CD4-positive, alpha-beta memory T cell (primary cell): ENCODE measurements at places on chromosomes 2 and 18. TPM values are rescaled to one million over a fixed set of nuclear protein-coding genes. Genes with fewer than 3 reads are reported as not detected.

The RGPD3 gene
- 0.47 TPM for total RNA-seq

GRCh38 chr2:170846314-170846713 is 29.6 kb downstream of the GAD1 start:
- DNase-seq = no peak

DNA sequence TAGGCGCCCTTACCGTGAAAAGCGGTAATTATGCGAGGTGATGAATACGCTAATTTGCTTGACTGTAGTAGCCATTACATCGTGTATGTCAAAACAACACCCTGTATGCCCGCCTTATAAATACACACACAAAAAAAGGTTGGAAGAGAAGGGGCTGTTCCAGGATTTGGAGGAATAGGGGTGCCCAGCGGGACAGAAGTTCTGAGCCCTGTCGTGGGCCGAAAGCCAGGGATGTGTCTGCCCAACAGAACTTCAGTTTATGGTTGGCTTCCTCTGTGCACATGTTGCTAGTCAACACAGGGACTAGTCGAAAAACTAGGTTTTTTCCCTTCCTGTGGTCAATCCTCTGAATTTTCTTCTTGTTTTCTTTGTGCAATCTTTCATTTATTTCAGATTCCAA is 182.5 kb downstream of the ACKR3 start:
- DNase-seq = no peak

The C2orf81 gene
- total RNA-seq = 7.5 TPM

- no peak for DNase-seq
Measured at GRCh38 chr2:106853631-106854030, 32.3 kb downstream of the ST6GAL2 start.

DNA sequence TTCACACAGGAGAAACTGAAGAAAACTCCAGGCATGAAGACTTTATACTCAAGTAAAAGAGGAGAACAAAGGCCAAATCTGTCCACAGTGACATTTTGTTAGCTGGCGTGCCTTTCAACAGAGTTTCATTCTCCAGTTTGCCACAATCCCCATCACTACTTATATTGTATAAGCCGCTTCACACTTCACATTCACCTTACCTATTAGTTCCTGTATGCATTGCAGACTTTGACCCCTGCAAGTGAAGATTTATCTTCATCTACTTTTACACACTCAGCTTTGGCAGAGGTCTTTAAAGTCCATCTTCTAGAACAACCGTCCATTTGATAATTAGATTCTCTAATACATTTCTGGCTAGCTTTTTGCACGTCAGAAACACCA is 56.8 kb upstream of the TANK start:
- no peak for DNase-seq

GRCh38 chr2:207090389-207090788 is 75.4 kb downstream of the KLF7 start:
- no peak for DNase-seq

DNA sequence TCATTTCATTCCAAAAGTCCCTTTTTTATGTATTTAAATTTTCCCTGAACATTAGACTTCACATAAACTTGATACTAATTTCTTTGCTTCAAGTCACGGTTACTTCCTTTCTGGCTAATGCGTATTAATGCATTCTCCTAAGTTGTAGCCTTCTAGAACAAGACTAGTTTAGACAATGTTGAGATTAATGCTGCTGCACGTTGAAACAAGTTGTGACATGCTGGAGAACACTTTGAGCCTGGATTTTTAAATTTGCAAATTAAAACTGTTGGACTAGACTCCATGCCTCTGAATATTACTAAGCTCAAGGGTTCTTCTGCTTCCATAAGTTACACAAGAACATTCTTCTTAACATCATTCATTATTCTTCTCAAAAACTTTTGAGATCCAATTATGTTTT is 29.1 kb downstream of the ID2 start:
- no peak for DNase-seq

DNA sequence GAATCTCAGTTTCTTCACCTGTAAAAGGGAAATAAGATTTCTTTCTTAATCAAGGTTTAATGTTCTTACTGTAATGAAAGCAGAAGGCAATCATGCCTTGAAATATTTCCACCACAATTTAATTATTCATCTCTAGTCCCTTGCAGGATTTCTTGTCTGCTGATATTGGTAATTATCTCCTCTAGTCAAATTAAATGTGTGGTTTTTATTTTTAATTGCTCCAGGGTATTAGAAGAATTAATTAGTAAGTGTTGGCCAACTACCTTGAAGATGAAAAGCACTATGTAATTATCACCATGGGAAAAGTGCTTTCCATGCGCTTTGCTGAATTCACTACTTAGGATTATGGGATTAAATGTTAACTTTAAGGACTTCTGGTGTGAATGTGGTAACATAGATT is 8.7 kb upstream of the LAPTM4A start:
- no peak for DNase-seq

DNA sequence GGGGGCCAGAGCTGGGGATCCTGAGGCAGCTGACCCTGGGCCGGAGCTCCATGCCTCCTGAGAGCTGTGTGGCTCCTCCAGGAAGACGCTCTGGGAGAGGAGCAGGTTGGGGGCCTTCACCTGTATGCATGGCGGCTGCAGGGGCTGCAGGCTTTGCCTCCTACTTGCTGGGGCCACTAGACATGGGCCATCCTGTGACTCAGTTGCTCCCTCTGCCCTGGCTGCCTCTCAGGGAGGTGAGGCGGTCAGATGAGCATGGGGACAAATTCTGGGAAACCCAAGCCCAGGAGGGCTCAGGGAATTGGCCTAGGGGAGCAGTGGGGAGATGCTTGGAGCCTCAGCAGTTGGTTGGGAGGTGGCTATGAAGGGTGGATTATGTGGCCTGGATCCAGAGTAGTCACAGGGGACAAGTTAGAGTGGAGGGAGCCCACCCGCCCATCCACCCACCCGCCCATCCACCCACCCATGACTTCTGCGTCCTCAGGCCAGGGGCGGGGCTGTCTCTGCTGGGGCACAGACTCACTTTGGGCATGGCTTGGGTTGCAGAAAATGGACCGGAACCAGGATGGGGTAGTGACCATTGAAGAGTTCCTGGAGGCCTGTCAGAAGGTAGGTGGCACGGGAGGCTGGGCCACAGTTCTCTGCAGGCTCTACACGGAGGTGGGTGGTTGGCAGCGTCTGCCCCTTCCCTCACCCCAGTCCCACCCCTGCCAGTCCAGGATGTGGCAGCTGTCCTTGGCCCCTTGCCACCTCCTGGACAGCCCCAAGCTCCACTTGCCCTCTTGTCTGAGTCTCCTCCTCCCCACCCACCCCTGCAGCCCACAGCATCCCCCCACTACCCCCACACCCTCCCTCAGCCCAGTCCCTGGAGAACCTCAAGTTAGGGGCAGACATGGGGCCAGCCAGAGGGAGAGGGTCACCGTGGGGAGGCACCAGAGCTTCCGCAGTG is 19.5 kb upstream of the FAHD2A start:
- no peak for DNase-seq

- no peak for DNase-seq
Measured at GRCh38 chr2:240452462-240453256, 17.2 kb downstream of the GPC1 start.

DNA sequence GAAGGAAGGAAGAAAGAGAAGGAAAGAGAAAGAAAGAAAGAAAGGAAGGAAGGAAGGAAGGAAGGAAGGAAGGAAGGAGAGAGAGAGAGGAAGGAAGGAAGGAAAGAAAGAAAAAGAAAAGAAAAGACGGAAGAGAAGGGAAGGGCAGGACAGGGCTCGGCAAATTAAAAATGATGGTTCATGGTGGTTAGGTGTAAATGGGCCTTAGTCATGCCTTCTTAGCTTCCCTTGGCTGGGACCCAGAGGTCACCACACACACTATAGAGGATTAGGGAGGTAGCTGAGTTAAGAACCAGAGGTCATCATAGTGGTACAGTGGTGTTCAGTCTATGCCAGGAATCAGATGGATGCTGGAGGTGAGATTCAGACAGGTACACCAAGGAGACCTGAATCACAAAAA is 9.3 kb upstream of the ATL2 start:
- no peak for DNase-seq

DNA sequence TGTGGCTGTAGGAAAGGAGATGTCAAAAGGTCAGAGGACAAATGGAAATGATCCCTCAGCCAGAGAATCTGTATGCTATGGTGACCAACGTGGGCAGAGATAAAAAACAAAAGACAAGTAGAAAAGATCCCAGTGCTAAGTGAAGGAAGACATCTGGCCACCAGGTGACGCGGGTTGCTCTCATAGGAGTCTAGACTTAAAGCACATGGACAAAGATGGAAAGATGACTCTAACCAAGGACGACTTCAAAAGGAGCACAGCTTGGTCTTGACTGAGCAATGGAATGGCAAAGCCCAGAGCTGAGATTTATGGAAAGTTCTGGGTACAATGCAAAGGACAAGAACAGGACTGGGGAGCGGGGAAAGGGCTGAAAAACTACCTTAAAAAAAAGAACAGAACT is 96.8 kb downstream of the CLIP4 start:
- no peak for DNase-seq

DNA sequence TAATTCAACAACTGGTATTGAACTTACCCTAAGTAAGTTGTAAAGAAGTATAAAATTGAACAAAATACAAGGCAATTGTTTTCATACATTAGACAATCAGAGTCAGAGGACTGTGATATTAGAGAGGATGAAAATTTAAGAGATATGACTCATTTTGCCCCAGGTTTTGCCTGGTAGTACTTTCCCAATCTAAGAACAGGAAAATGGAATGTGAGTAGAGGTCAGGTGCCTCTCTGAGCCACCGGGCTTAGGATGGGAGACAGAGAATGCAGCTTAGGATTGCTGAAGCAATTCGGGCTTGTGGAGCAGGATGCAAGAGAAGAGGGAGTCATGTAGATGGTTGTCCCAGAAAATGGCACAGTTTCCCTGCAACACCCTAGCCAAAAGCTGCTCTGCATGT is 219.7 kb upstream of the CHST9 start:
- DNase-seq = no peak

The MOCOS gene
- total RNA-seq = not detected

DNA sequence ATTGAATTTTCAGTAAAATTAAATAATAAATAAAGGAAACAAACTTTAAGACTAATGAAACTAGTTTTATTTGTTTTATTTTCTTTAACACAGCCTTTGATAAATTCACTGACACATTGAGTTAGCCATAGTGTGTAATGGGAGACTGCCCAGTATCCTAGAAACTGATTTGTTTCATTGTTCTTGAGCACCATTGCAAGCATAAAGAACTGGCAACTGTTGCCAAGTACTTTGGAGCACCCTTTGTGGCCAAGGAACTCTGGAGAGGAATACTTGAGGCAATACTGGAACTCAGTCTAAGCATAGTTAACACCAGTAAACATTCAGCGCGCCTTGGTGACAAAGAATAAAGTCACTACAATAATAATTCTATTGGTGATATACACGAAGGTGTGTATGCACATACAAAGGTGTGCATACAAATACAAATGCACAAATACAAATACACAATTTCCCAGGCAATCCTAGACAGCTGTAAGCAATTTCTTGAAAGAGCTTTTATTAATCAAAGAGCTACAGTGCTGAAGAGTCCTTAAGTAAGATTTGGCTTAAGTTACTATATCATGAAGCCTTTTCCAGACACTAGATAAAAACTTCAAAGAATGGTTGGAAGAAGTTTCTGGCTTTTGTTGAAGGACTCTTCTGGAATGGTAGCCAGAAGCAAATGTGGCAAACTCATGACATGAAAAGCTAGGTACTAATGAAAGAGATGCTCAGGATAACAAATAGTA is 1371.2 kb downstream of the LRP1B start:
- no peak for DNase-seq

- DNase-seq = no peak
Measured at GRCh38 chr2:240954436-240955305, 43.7 kb upstream of the SNED1 start.

DNA sequence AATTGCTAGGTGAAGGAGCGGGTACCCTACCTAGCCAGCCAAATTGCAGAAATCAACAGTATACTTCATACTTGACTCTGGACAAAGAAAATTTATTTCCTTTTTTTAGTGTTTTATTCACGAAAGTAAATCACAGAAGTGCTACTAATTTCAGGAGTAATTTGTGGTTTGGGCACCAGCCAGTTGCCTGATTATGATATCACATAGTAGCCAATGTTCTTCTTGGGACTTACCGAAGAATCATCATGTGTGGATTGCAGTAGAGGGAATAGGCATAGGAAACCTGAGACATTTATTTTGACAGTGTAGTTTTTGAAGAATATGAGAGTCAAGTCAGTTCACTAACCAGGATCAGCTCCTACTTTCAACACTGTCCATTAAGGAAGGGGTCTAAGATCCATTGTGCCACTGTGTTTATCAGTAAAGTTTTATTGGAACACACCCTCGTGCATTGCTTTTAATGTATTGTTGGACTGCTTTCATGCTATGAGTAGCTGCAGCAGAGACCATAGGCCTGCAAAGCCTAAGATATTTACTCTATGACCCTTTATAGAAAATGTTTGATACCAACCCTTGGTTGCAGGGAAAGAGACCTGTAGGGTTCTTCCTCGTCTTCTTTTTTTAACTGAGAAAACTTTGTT is 32.1 kb downstream of the TNFRSF11A start:
- DNase-seq = no peak

DNA sequence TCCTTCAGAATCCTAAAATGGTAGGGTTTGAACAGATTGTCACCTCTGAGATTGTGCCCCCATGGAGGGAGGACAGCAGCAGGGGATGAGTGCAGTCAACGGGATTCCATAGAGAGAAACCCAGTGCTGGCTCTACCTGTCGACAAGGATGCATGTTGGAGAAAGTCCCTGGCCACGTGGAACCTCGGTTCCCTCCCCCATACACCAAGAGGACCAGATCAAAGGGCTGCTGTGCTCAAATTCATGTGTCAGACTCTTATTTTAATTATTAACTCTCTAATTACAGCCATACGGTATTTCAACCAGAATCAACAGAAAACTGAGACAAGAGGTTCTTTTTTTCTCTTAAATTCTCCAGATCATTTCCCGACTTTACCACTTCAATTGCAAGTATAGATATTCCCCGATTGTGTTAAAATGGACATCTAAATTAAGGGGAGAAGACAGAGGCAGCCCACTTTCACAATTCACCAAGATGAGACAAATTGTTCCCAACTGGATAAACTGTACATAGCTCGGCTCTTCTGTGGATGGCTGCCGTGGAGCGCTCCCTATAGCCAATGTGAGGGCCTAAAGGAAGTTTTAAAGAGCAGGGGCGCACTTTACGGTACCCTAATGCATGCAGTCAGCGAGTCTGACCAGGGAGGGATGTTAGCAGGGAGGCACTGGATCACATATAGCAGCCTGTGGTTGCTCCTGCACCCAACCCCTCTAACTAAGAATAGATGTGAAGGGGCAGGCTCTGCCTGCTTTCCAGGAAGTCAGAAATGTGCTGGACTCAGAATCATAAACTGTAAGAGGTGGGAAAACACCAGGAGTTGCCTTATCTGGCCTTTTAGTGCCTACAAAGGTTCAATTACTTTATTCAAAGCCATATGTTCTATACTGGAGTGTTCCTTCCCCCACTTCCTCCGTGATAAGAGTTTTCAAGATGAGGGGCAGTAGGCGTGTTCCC is 123.1 kb downstream of the CACNB4 start:
- no peak for DNase-seq
